ENCODE measurements at places on chromosomes 7 and 10. TPM values are rescaled to one million over a fixed set of nuclear protein-coding genes. Genes with fewer than 3 reads are reported as not detected.

GRCh38 chr7:112211348-112211907 is 4.9 kb downstream of the ZNF277 start:
- DNase-seq, result no peak

- no peak for DNase-seq
Observed at GRCh38 chr10:15824498-15824897, 35.8 kb downstream of the MINDY3 start.

- DNase-seq, result no peak
Observed at GRCh38 chr10:16820421-16820820, 3.2 kb upstream of the RSU1 start.

GRCh38 chr7:22219036-22219435 is 137.9 kb downstream of the RAPGEF5 start:
- DNase-seq, result no peak

- DNase-seq, result no peak
Observed at GRCh38 chr7:46525876-46526275, 604.8 kb upstream of the IGFBP3 start.

DNA sequence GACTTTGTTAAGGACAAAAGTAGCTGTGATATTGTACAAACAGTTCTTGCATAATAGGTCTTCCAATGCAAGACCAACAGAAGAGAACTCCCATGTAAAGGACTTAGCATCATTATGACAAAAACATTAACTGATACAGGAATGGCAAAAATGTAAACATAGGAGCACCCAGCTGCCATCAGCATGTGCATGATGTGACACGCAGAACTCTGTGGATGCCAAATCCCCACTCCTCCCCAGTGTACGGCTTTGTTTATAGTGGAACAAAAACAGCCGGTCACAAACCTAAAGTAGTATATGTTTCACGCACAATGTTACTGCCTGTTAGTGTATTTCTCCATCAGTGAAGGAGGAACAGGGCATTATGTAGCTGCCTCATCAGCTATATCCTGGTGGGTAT is 316.0 kb upstream of the AOAH start:
- no peak for DNase-seq

DNA sequence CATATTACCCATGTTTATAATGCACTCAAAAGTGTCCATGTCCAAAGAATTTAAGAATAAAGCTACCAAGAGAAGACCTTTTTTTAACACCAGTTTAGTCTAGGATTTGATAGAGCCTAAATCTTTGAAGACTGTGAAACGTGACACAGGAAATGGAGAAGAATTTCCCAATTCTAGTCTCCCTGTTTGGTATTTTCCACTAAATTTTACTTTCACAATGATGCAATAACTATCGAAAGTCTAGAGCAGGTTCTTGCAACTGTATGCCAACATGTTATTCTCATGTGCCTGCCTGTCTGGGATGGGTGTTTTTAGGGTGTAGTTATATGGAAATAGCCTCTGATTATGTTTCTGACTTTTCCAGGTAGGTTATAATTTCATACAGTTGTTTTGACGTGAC is 6.9 kb upstream of the MXI1 start:
- DNase-seq, result no peak

DNA sequence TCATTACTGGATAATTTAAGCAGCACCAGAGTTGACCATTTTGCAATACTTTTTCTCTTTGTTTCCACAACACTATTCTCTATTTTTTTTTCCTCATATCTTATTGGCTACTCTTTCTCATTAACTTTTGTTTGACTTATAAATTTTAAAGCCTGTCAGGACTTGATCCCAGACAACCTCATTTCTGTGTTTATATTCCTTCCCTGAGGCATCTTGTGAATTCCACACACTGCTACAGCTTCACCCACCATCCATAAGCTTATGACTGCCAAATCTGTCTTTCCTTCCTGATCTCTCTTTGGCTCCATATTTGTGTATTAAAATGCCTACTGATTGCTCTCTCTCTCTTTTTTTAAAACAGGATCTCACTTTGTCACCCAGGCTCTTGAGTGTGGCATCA is 124.6 kb upstream of the MBL2 start:
- peak; percentile 73 for DNase-seq

- DNase-seq, result no peak
Observed at GRCh38 chr7:157423348-157423747, 86.5 kb downstream of the DNAJB6 start.

DNA sequence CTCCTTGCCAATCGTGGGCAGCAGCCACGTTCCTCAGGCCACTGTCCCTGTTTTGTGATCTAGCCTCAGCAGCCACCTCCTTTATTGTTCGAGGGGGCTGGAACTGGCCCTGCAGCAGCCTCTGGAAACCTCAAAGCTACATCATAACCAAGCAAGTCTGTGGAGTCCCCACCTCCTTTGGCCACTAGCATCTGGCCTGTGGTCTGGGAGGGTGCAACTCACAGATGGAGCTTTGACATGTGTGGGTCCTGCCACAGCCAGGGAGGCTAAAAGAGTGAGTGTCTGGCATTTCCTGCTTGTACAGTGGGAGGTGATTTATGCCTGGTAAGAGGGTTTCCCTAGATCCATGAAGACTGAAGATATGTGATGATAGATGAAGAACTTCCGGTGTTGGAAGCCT is 32.3 kb upstream of the NUB1 start:
- DNase-seq, result no peak

DNA sequence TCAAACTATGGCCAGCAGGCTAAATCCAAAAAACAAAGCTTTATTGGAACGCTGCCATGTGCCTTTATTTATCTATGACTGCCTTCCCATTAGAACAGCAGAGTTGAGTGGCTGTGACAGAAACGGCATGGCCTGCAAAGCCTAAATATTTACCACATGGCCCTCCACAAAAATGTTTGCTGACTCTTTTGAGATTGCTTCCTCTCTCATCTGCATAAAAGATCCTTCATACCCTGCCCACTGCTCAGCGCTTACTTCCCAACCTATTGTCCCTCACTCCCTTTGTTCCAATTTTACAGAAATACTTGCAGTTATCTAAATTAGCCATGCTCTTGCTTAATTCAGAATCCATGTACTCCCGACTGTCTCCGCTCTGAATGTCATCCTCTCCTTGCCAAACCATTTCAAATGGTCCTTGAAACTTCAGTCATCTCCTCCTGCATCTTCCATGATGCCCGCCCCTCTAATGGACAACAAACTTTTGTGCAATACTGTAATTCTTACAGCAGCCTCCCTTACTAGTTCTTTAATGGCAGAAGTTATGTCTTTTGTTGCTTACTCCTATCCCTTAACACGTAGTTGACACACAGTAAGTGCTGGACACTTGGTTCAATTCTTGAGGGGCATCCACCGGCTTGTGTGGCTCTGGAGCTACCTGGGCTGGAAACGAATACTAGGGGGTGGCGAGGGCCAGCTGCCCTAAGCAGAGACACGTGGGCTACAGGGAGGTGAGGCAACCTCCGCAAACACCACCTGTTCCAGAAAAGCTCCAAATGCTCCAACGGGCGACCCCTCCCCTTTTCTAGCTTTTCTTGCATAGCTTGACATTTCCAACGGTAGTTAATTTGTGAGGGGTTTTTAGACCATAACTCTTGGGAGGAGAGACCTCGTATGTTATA is 832 bp downstream of the XRCC2 start:
- DNase-seq, result peak; percentile 20

DNA sequence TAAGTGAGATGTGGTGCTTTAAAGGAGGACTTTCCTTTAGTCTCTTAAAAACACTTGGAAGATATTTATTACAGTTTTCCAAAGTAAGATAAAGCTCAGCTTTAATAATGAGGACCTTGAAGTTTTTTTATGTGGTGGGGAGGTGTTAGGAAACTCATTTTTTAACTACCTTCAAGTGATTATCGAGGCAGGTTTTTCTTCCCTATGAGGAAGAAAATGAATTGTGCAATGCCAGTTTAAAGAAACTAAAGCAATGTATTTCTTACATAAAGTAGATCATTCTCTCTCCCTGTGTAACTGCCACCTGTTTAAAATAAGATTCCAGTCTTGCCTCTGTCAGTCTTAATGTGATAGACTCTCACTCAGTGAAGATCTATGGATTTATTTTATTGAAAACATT is 27.9 kb downstream of the ZEB1 start:
- no peak for DNase-seq

GRCh38 chr7:151964951-151965350 is 8.7 kb downstream of the GALNTL5 start:
- no peak for DNase-seq

GRCh38 chr7:23533238-23533604 is 1.4 kb upstream of the TRA2A start:
- DNase-seq, result no peak

GRCh38 chr7:28173531-28173930 is 7.1 kb downstream of the JAZF1 start:
- DNase-seq, result no peak

DNA sequence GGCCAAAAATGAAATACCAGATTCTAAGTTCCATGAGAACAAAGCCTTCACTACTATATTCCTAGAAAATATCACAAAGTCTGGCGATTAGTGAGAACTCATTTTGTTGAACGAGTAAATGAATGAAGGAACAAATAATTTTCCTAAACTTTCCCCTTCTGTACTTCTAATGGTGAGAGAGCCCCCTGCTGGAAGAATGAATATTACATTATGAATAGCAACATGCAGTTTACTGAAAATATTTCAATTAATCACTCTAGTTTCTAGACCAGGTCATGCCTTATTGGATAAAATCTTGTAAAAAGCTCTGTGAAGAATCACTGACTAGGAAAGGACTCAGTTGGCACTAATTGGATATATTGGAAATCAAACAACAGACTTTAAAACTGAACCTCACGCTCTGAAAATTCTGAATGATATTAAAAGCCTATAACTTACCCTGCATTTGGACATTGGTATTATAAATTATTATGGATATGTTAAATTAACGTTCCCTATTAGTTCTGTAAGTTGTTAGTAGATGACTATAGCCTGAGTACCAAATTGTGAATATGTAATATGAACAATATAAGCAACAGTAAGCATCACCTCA is 32.4 kb upstream of the MTPN start:
- peak; percentile 17 for DNase-seq

- peak; percentile 8 for DNase-seq
Observed at GRCh38 chr10:123527151-123527550, 139.0 kb upstream of the GPR26 start.

- no peak for DNase-seq
Observed at GRCh38 chr7:157874870-157875229, 538.0 kb downstream of the DNAJB6 start.

DNA sequence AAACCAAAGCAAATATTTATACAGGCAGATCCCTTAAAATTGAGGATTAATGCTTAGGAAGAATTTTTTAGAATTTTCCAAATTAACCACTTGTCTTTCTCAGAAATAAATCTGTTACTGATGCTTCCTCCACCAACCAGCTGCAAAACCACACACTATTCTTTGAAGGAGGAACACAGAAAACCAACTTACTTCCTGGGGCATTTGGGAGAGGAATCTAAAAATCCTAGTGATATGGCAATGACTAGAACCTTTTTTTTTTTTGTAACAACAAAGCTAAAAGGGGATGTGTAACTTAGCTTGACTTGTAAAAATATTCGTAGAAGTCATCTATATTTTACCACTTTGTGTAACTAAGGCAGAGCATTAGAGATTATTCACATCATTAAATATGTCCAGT is 5.1 kb upstream of the TM9SF3 start:
- no peak for DNase-seq

- no peak for DNase-seq
Observed at GRCh38 chr7:121610243-121610642, 214.1 kb upstream of the FAM3C start.

DNA sequence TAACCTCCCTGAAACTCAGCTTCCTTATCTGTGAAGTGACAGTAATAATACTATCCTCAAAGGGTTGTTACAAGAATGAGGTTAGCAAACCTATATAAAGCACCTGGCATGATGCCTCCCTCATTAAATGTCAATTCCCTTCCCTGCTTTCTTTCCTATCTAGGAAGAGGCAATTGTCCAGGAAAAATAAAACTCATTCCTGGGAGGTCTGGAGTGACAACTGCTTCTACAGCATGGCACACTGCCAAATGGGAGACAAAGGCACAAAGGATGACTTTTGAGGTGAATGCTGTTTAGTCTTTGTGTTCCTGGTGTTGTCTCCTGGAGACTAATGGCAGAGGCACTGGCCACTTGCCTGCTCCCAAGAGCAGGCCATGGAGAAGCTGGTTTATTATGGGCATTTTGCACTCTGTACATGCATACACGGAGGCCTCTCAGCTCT is 32.2 kb upstream of the PDE1C start:
- DNase-seq, result no peak

DNA sequence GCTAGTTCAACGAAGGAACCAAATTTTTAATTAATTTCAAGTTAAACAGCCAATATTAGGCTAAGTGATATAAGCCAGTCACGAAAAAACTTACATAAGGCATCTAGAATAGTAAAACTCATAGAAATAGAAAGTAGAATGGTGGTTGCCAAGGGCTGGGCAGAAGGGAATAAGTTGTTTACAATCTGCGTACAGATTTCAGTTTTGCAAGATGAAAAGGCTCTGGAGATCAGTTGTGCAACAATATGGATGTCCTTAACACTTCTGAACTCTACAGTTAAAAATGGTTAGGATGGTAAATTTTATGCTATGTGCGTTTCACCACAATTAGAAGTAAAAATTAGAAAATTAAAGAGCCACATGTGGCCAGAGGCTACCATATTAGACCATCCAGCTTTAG is 13.3 kb downstream of the SCRN1 start:
- DNase-seq, result no peak

DNA sequence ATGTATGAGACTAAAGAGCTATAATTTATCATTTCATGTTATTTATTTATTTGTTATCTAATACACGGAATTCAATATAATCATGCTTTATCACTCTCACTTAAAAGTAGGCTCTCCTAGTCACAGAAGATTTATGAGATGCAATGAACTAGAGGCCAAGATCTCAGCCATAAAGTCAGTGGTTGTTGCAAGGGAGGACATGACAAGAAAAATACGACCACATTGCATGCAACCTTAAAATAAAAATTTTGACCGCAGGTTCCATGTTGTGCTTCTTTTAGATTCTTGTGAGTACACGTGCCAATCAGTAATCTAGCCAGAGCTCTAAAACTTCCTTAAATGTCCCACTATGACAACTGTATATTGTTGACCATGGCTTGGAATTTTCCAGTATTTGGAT is 75.9 kb upstream of the SP8 start:
- DNase-seq, result no peak

The ZNF277 gene
- polyA plus RNA-seq, result 11.8 TPM

The DPP6 gene
- not detected for polyA plus RNA-seq

The PTPRN2 gene
- not detected for polyA plus RNA-seq

The NDUFB2 gene
- 434 TPM for polyA plus RNA-seq

The SP8 gene
- polyA plus RNA-seq, result 0.10 TPM

The BICC1 gene
- 5.6 TPM for polyA plus RNA-seq

The BTBD16 gene
- polyA plus RNA-seq, result 0.14 TPM

The ADAMTS14 gene
- polyA plus RNA-seq, result 0.15 TPM

The MPP7 gene
- 3.5 TPM for polyA plus RNA-seq

The ANKRD7 gene
- polyA plus RNA-seq, result 0.26 TPM
